ENCODE measurements at places on chromosomes 5 and 9. TPM values are rescaled to one million over a fixed set of nuclear protein-coding genes. Genes with fewer than 3 reads are reported as not detected.

RHOBTB3 gene
- total RNA-seq: 154 TPM

GRCh38 chr9:70595211-70595610 is 180.8 kb upstream of the KLF9 start:
- no peaks in the 10 kb centered on the region for H3K36me3 ChIP-seq
- no peak overlapping the region for H3K27ac ChIP-seq
- no peak for DNase-seq
- no peak overlapping the region for H3K4me3 ChIP-seq
- peaks cover 6% of the 10 kb centered on the region for H3K4me1 ChIP-seq
- no peaks in the 10 kb centered on the region for H3K27me3 ChIP-seq

GRCh38 chr9:19252174-19252884 is 21.8 kb downstream of the DENND4C start:
- no peak overlapping the region for H3K4me3 ChIP-seq

GRCh38 chr9:131566158-131566557 is 20.8 kb downstream of the PRRT1B start:
- H3K4me1 ChIP-seq: peaks cover 5% of the 10 kb centered on the region
- no peaks in the 10 kb centered on the region for H3K27me3 ChIP-seq
- H3K36me3 ChIP-seq: peaks cover 14% of the 10 kb centered on the region
- no peak overlapping the region for H3K27ac ChIP-seq

Measured in mesothelial cell of epicardium (in vitro differentiated cells).